BJ (cell line): ENCODE measurements at places on chromosomes 2 and 18.

DNA sequence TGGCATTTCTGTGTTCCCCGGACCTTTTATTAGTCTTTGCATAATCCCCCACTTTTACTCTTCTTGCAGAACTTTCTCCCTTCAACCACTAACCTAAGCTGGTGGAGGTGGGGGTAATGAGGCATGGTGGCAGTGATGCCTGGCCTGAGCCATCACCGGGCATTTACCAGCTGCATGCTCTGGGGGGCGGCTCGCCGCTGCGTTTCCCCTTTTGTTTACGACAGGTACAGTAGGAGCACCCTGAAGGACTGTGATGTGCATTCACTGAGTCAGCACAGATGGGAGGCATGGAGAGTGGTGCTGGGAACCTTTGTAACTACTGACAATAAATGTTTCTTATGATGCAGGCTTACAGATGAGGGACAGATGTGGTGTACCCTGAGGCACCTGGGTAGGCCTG is 46.9 kb downstream of the PLEKHB2 start:
- DNase-seq: no peak

DNA sequence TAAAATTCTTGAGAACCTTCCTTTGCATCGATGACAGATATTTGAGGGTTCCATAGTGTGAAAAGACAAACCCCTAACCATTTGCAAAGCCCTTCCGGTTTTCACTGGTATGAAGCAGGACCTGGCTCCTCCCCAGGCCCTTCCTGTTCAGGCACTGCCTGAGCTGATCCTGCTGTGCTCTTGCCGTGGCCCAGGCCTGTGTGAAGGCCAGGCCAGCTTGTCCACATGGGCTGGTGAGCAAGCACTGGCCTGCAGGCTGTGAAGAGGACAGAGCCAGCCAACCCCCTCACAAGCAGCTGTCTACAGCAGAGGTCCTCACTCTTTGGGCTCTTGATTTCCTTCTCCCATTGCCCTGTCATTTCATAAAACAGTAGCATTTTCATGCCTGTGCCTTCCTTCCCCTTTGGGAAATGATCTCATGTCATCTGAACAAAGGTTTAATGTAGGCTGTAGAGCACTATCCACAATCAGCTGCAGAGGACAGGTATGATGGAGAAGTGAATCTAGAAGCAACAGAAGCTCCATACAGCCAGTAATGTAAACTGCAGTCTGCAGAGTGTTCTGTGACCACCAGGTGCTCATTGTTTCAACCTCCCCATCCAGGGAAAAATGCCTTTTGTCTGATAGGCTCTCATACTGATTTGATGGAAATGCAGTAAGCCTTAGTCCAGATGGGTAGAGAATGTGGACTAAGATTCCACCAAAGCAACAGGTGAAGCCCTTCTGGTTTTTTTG is 19.8 kb downstream of the MPHOSPH10 start:
- no peak for DNase-seq

GRCh38 chr18:46480226-46480625 is 176.8 kb downstream of the LOXHD1 start:
- no peak for DNase-seq

DNA sequence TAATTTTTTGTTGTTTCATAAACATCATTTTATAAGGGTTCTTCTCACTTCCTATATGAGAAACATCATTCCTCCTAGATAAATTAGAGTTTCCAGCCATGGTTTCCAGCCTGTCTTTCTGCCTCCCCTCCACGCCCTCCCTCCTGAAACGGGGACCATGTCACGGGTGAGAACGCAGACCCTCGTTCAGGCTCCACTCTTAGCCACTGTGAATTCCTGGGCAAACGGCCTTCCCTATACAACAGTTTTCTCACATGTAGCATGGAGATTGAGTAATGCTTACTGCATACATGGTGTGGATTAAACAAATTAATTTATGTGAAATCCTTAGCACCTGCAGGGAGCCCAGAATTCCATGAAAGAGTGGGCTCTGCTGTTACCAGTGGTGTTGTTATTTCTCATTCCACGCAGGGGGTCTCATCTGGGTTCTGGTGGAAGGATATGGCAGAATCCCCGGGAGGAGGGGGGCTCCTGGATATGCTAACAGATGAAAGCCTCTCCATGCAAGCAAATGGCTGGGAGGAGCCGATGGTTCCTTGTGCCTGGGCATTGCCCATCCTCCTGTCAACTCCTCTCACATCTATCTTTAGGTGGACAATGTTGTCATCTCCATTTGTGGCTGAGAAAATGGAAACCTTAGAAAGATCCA is 54.0 kb upstream of the TWIST2 start:
- DNase-seq: no peak

GRCh38 chr2:237865623-237866041 is 6.2 kb downstream of the RAMP1 start:
- no peak for DNase-seq

DNA sequence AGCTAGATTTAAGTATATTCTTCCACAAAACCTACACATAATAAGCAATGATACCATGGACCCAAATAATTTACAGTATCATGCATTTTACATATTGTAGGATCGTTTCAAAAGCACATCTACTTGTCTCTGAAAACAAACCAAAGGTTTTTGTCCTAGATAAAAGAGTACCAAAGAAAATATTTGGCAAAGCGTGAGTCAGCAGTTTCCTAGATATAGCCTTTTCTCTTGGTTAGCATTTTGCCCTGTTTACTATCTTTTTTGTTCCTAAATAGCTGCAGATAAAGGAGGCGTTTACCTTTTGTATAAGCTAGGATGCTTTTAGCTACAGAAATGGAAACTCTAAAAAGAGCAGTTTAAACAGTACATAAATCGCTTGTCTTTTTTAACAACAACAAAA is 305.8 kb upstream of the GULP1 start:
- no peak for DNase-seq

- DNase-seq: peak; percentile 29
Observed at GRCh38 chr2:133972786-133973185, 281.1 kb upstream of the MGAT5 start.

GRCh38 chr18:13067124-13067523 is 76.0 kb downstream of the CEP192 start:
- DNase-seq: no peak
